ENCODE measurements at places on chromosomes 12 and 14. TPM values are rescaled to one million over a fixed set of nuclear protein-coding genes. Genes with fewer than 3 reads are reported as not detected.

The NOVA1 gene
- not detected for total RNA-seq

The GNB3 gene
- 0.34 TPM for total RNA-seq

The PTPRQ gene
- 0.14 TPM for total RNA-seq

The TC2N gene
- total RNA-seq: 45.8 TPM

The RIPK3 gene
- 1.4 TPM for total RNA-seq

The CPM gene
- 12.3 TPM for total RNA-seq

The ATF7 gene
- 10.3 TPM for total RNA-seq

The PAH gene
- total RNA-seq: not detected

The TMEM120B gene
- 13.6 TPM for total RNA-seq

The KRT85 gene
- total RNA-seq: not detected

The SIX1 gene
- 11.2 TPM for total RNA-seq

The TCP11L2 gene
- total RNA-seq: 39.3 TPM

The ANKRD33 gene
- not detected for total RNA-seq

The CCND2 gene
- 249 TPM for total RNA-seq

The KRT75 gene
- total RNA-seq: 0.78 TPM

The FBLN5 gene
- 0.34 TPM for total RNA-seq

The CIDEB gene
- 2.8 TPM for total RNA-seq

The THAP2 gene
- 9.6 TPM for total RNA-seq

The RNASE9 gene
- total RNA-seq: not detected

The SRRM4 gene
- not detected for total RNA-seq
